ENCODE measurements at places on chromosomes 7 and 10.

- DNase-seq: no peak
Observed at GRCh38 chr7:15862781-15863165, 176.3 kb upstream of the MEOX2 start.

- DNase-seq: no peak
Observed at GRCh38 chr7:26052706-26053105, 99.3 kb upstream of the NFE2L3 start.

DNA sequence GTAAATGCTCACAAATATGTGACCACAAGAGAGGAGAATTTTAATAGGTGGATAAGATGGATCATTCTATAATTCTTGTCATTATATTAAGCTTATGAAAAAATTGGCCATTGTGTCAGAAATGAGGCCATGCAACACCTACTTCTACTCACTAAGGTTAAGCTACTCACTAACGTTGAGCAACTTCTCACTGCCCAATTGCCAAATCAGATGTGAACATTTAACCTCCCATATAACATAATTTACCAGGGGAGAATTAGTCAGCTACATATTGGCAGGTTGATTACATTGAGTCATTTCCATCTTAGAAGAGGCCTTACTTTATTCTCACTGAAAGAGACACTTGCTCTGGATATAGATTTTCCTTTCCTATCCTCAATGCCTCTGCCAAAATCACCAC is 211.2 kb upstream of the DGKB start:
- no peak for DNase-seq

GRCh38 chr7:79340212-79340611 is 113.3 kb downstream of the MAGI2 start:
- DNase-seq: no peak

GRCh38 chr7:114021135-114021534 is 102.3 kb upstream of the PPP1R3A start:
- DNase-seq: no peak

GRCh38 chr10:5159126-5159525 is 25.8 kb downstream of the AKR1C8 start:
- DNase-seq: no peak

- no peak for DNase-seq
Observed at GRCh38 chr10:126580873-126581647, 89.4 kb downstream of the C10orf90 start.

DNA sequence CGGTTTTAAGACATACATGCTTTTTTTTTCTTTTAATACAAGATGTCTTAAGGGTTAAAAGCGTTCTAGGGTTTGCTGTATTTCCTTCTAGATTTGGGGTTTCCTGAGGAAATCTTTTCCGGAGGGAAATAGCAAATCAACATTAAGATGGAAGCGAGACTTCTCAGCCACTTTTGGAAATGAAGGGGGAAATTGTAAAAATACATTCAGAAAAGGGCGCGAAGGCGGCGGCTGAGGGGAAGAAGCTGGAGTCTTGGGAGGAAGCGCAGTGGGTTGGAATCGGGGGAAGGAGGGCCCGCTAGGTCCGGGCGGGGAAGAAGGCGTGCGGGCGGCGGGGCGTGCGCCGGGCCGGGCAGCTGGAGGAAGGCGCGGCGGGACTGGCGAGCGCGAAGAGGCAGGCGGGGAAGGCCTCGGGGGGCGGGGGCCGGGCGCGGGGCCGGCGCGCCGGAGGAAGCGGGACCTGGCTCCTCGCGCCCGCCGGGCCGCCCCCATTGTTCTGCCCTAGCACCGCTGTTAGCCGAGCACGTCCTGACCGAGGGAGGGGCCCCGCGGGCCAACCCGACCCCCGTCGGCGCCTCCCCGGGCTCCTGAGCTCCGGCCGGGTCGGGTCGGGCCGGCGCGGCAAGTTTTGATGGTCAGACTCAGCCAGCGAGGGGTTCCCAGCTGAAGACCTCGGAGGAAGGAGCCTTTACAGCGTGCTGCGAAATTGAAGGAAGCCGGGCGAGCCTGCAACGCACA is 1.5 kb upstream of the SKIDA1 start:
- DNase-seq: no peak

DNA sequence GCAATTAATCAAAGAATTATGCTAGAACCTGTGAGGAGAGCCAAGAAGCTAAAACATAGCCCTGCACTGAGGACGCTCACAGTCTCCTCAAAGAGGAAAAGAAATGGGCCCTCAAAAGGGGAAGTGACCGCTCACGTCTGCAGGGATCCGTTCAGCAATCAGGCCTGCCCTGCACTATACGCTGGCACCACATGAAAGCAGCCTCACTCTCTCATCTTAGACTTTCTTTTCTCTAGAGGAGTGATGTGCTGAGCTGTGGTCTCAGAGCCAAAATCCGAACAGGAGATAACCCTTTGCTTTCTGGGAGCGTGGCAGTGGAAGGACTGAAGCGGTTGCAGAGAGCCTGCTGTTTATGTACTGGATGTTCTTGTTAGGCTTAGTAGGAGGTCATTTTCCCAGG is 6.3 kb upstream of the IL2RA start:
- no peak for DNase-seq

DNA sequence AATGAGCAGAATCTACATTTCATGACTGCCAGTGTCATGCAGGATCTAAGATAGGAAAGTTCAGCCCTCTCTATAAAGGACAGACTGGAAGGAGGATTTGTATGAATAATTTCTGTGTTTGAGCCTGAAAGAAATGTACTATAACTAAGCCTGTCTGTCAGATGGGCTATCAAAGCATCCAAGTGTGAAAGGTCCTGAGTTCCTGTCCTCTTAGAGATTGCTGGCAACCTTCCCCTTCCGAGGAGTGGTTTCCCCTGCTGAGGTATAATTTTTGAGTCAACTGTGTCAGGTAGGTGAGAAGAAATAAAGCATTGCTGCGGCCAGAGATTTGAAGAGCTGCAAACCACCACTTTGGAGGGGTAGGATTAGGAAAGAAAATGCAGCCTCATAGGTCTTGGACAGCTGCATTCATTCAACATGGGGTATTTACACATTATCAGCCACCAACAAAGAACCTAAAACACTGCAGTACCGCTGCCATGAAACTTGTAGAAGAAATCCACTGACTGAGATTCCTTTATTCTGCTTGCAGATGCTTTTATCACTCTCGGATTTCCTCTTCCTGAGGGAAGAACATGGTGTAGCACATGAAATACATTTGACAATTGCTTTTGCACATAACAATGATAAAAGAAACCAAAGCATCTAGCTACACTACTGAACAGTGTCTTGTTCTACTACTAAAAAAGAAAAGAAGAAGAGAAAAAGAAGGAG is 189.1 kb downstream of the DGKI start:
- no peak for DNase-seq

DNA sequence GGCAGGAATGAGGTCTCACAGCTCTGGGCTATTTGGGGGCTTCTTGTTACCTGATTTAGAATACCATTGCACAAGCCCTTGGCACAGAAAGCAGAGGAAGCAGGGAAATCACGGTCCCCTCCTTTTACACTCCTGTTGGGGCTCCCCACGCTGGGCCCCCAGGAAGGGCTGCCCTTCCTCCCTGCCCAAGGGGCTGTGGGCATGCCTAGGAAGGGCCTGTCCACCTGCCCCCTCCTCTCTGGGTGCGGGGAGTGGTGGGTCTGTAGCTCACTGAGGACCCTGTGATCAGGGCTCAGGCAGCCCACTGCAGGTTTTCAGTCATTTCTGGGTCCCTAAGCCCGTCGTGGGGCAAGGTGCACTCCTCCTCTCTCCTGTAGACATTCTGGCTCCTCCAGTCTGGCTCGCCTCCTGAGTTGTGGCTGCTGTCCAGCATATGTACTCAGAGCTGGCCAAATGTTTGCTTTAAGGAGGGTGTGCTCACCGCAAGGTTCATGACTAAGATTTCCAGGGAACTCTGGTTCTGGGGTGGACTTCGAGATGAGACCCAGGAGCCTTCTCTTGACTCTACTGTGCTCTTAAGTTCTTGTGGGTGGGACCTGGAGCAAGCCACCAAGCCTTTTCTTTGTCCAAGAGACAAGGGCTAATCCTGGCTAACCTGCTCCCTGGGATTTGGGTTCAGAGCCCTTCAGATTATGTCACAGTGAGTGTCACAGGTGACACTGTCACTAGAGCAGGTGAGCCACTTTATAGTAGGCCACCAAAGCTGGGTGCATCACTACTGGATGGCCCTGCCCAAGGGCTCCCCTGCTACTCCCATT is 56.0 kb downstream of the TACR2 start:
- no peak for DNase-seq

DNA sequence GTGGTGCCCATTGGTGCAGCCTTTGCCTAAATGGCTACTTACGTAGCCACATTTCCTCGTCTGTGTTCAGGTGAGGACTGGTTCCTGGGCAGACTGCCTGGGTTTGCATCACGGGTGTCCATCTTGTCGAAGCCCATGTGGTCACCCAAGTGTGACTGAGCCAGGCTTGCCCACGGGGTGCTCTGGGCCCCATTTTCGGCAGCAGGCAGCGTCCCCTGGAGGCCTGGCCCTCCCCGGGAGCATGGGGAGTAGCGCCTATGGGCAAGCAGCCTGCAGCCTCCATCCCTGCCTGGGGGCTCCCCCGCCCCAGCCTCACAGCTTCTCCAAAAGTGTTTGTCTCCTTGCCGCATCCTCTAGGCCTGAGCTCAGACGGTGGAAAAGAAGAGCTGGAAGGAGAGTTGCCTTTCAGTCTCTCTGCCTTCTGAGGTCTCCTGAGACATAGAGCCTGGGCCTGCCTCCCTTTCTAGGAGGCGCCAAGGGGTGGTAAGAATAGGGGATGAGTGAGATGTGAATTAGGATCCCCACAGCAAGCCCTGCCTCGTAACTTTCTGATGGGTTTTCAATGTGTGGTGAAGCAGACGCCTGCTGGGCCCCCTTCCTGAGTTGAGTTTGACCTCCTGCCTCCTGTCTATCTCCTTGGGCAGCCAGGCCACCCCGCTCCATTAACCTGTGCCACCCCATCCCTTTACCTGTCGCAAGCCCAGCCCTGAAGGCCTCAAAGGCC is 42.7 kb downstream of the HTRA1 start:
- DNase-seq: no peak

GRCh38 chr7:131488361-131488760 is 68.1 kb downstream of the PODXL start:
- DNase-seq: no peak

DNA sequence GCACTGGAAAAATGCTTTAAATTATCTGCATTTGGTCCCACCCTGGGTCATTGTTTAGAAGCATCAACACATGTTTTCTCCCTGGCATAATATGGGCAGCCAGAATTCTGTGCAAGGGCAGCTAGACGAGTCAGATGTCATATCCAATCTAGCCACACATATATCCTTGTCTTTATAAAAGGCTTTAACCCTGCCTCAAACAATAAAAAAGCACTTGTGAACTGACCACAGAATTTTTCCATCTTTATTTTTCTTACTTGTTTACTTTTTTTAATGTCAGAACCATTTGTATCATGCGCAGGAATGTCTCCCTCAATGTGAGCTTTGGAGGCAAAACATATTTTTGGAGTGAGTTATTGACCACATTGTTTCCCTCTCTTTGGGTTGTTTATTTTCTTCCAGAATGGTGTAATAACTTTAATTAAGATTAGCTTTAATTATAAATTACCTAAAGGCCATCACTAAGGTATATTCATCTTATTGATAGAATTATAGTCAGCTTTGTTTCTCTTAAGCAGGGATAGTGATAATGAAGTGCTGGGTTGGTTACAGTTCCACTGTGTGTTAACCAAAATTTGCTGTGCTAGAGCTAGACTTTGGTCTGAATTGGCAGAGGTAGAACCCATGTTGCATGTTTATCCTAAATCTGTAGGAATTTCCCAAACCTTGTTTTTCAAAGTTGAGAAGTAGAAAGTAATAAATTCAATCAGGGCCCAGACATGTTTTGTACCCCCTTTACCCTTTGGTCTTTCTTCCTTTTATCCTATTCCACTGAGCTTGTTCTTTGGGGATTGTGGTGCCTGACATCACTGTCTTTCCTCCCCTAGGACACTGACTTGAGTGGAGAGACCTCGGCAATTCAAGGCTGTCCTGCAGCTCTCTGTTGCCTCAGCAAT is 1078.4 kb downstream of the KCNMA1 start:
- DNase-seq: no peak

DNA sequence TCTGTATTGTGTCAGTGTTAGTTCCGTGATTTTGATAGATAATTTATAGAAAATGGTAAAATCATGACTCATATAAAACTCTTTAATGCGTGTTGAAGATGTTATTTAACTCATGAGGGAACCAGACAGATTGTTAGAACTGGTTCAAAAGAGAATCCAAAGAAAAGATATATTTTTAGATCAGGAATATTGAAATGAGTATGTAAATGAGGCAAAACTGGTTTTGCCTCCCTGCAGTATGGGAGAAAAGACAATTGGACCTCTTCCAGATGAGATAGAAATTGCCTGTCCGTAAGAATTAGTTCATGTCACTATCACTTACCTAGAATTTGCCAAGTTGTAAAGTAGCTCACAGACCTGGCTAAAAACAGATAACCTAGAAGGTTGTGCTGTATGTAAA is 17.6 kb downstream of the CDC123 start:
- DNase-seq: no peak

DNA sequence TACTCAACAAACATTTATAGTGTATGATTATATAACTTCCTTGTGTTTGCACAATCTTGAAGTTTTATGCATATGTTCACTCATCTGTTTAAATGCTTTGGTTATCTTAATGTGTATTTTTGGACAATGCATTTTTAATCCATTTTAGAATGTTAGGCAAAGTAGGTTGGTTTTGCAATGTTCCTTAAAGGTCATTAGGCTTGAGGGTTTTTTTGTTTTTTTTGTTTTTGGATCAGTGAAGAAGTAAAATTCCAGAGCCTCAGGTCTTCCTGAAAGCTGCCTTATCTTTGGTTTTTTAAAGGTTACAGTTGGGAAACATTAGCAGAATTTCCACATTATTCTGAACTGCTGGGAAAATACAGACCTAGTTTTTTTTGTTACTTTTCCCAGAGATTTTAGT is 12.8 kb downstream of the MDFIC start:
- DNase-seq: no peak
